ENCODE measurements at places on chromosomes 1 and 21.

- no peak for DNase-seq
Observed at GRCh38 chr1:84260852-84261518, 40.5 kb upstream of the SAMD13 start.

DNA sequence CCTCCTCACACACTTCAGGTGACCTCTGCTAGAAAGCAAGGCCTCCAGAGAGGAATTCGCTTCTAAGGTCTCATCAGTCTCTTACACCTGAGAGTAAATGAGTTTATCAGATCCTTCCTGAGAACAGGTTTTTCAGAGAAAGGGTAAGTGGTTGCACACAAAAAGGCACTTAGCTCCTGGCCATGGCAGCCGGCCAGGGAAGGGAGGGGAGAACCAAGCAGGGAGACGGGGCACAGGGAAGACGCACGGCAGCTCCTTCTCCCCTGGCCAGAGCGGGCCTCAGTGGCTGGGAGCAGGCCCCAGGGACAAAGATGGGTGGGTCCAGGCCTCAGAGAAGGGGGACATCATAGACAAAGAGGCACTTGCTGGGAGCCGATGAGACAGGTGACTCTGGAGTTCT, 3.6 kb upstream of the TNNT2 start:
- DNase-seq = no peak

GRCh38 chr21:31609081-31609480, 50.4 kb upstream of the SOD1 start:
- DNase-seq = no peak

DNA sequence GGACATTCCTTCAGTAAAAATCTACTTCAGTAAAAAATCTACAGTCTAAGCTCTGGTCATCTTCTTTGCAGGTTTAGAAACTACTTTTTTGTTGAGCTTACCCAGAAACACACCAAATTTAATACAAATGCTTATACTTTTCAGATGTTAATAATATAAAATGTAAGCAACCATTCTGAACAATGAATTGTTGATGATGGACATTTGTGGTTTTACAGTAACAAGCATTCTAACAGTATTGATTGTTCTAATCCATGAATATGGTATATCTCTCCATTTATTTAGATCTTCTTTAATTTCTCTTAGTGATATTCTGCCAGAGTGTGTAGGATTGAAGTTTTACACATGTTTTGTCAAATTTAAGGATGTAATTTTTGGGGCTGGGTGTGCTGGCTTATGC, 27.0 kb upstream of the SRSF10 start:
- no peak for DNase-seq

- no peak for DNase-seq
Observed at GRCh38 chr21:33733601-33734000, 91.3 kb downstream of the ITSN1 start.

DNA sequence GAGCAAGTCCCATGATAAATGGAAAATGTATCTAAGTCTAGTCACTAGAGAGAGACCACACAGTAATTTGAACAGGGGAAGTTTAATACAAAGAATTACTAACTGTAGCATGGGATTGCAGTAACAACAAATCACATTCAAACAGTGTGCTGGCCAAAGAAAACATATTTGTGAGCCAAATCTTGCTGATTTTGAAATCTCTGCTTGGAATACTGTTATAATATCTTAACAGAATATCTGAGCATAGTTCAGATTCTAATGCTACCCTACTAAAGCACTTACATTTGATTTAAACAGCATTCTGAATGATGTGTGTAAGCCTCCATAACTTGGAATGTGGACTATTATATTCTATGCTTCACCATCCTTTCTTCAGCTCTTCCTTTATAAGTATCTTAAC, 270.0 kb upstream of the BRINP3 start:
- peak; percentile 63 for DNase-seq

GRCh38 chr1:173413271-173413707, 63.8 kb upstream of the PRDX6 start:
- no peak for DNase-seq

GRCh38 chr1:26419494-26419893, 8.9 kb downstream of the LIN28A start:
- no peak for DNase-seq

DNA sequence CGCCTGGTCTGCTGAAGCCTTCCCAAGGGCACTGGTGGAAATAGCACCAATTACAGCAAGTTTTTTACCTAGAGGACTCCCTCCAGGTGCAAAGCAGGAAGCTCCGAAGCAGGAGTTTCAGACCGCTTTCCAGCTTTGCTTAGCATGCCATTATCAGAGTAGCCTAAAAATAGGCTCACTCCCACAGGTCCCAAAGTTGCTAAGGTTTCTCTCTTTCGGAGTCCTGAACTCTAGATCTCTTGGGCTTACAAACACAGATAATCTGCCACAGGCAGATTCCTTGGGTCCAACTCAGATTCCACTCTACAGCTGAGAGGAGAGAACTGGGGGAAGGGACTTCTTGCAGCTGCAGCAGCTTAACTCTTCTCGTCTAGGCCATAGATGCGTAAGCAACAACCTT, 22.5 kb downstream of the ZMYND12 start:
- DNase-seq = no peak

DNA sequence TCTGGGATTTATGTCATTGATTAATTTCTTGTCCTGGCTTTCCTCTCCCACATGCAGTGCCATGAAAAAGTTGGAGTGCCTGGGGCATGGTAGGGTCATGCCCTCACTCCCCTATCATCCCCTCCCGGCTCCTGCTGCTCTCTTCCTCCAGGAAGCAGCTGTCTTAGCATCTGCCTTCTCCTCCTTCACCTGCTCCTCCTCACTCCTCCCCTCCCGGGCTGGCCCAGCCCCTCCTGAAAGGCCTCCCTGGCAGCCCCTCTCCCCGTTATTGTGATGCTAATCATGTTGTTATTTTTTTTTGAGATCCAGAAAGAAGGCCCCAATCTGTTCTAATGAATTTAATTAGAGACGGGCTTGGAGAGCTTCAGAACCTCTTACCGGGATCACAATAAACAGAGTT, 36.3 kb upstream of the NFASC start:
- no peak for DNase-seq

- no peak for DNase-seq
Observed at GRCh38 chr1:17531682-17532487, 7.6 kb upstream of the ARHGEF10L start.

DNA sequence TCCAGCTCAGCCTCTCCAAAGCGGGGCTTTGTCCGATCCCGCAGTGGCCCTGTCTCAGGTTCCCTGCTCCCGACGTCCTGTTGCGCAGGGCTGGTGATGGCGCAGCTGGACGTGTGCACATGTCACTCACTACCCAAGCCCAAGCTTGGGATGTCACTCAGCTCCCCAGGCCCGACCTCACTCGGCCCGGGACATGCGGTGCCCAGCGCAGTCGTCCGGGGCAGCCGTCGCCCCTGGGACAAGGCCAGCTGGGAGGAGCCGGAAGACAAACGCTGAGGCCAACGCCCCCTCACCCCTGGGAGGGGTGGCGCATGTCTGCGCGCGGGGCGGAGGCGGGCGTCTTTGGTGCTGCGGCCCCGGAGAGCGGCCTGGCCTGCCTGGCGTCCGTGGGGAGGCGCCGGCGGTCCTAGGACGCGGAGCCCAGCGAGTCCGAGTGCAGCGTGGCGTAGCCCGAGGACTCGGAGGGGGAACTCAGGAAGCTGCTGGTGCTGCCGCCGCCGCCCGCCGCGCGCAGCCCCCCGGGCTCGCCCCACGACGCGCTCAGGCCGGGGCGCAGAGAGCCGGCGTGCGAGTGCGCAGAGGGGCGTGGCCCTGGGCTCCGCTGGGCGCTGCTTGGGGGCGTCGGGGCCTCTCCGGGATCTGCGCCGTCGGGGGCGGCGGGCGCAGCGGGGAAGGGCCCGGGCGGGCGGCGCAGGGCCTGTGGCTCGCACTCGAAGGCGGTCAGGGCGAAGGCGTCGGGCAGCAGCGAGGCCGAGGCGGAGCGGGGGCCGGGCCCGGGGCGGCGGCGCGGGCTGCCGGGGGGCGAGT, 5.2 kb downstream of the HES3 start:
- DNase-seq = no peak

DNA sequence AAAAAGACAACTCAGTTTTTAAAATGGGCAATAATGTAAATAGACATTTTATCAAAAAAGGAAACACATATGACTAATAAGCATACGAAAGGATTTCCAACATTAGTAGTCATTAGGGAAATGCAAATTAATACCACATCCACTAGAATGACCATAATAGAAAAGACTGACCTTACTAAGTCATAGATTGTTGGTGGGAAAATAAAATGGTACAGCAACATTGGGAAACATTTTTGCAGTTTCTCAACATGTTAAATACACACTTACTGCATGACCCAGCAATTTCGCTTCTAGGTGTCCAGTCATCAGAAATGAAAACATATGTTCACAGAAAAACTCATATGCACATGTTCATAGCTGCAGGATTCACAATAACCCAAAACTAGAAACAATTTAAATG, 29.9 kb upstream of the SLC44A3 start:
- peak; percentile 32 for DNase-seq

DNA sequence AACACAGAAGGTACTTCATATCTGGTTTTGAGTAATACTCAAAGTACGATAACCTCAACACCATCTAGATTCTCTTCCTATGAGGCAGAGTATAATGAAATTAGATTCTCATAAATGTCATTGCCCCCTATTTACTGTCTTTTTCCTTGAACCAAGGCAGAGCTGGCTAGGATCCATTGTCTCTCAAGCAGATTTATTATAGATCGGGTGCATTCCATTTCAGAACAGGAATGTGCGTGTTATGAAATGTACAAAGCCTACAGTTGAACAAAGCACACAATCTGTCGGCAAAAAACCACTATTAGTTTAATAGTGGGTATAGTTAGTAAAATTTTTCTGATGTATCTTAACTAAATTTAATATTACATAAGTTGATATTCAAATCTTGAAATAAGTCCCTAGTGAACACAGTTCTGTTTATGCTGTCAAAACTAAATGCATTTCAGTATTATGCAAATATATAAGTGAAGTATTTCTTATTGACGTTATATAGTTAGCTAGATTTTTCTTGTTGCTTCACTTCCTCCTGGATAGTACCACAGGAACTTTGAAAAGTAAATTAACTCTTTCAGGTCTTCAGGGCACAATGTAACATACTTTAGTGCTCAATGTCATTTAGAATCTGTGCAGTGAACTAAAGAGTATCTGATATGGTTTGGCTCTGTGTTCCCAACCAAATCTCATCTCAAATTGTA, 92.1 kb downstream of the DDAH1 start:
- peak; percentile 86 for DNase-seq

DNA sequence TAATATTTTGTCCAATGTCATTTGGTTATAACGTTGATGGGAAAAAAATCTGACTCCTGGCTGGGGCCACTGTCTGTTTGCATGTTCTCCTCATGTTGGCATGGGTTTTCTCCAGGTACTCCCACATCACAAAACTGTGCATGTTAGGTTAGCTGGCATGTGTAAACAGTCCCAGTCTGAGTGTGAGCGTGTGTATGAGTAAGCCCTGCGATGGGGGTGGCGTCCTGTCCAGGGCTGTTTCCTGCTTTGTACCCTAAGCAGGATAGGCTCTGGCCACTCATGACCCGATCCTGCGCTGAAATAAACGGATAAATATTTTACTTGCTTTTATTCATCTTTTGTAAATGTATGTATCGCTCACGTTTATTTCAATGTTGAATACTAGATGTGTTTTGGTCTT, 13.5 kb downstream of the EFCAB14 start:
- no peak for DNase-seq

GRCh38 chr1:54324251-54325140, 81.7 kb downstream of the SSBP3 start:
- DNase-seq = no peak

- DNase-seq = no peak
Observed at GRCh38 chr1:184324972-184325371, 61.9 kb upstream of the C1orf21 start.

DNA sequence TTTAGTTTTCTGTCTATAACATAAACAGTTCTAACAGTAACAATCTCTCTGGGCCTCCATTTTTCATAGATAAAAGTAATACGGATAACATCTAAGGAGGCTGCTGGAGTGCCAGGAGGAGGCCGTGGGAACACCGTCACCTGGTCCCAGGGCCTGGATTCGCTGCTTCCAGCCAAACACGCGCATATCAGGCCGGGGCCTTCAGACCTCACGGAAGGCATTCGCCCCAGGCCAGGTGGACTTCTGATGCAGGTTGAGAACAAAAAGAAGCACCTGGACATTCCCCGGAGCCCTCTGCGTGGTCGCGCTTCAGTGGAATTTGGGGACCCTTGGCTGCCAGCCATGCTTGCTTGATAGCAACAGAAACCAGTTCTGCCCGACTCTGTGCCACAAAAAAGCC, 113.1 kb upstream of the GUCA2B start:
- DNase-seq = no peak

DNA sequence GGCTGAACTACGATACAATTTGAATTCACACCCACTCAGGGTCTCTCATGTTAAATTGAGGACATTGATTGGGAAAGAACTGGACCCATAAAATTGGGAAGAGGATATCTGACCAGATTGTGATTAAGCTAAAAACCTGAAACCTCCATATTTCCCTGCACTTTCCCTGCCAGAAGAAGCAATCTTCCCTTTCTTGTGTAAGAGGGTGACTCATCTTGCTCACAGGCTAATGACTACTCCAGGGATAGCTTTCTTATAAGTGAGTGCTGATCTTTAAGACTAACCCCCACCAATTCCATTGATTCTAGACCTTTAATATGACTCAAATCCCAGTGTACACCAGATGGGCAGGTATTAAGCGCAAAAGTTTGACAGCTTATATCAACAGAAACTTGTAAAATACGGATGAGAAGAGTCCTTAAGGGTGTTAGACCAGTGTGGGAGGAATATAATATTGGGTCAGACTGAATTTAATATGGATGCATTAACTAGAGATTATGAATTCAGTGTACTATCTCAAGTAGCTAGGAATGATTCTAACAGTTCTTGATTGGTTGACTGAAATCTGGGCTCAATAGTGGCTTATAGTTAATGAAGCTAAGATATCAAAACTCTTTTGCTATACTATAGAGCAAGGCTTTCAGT, 12.1 kb upstream of the SGIP1 start:
- peak; percentile 84 for DNase-seq

- DNase-seq = no peak
Observed at GRCh38 chr1:228500143-228500734, 13.1 kb downstream of the RNF187 start.

DNA sequence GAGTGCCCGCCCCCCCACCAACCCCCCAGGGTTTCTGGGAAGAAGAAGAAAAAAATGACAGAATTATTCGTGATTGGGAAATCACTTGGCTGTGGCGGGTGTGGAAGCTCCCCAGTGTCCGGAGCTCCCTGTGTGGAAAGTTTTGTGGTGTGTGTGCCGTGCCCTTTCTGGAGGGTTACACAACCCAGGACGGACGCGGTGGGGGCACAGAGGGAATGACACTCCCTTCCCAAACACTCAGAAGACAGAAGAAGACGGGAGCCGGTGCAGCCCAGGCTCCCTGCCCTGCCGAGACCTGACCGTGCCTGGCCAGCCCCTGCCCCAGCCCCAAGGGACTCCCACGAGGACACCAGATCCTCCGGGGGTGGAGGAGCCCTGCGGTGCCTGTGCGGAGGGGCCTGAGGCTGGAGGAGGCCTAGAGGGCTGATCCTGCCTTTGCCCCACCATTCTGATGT, 33.0 kb upstream of the ADARB1 start:
- DNase-seq = peak; percentile 83

- DNase-seq = peak; percentile 72
Observed at GRCh38 chr1:154730986-154731489, 123.1 kb upstream of the ADAR start.
